ENCODE measurements at places on chromosomes 13 and 19.

- DNase-seq, result no peak
Measured at GRCh38 chr13:22256111-22256639, 585.3 kb downstream of the FGF9 start.

DNA sequence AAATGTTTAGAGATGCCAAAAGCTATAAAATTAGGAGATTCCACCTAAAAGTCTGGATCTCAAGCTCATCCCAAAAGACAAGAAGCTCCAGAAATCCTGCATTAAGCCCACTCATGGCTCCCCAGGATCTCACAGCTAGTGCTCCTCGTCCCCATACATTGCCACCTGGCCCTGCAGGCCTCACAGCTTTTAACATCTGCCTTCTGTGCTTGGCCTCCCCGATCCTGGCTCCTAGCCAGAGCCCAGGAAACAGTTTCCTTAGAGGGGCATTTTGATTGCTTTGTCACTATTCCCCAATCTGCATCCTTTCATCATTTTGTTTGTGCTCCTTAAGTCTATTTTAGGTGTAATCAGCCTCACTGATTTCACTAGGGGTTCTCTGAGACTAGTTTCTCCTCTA is 14.5 kb upstream of the DCT start:
- no peak for DNase-seq

- no peak for DNase-seq
Measured at GRCh38 chr19:51873097-51873496, 14.7 kb downstream of the ZNF577 start.

GRCh38 chr13:103195762-103196161 is 129.5 kb upstream of the SLC10A2 start:
- no peak for DNase-seq

- no peak for DNase-seq
Measured at GRCh38 chr19:42512130-42512636, 16.1 kb downstream of the CEACAM1 start.

DNA sequence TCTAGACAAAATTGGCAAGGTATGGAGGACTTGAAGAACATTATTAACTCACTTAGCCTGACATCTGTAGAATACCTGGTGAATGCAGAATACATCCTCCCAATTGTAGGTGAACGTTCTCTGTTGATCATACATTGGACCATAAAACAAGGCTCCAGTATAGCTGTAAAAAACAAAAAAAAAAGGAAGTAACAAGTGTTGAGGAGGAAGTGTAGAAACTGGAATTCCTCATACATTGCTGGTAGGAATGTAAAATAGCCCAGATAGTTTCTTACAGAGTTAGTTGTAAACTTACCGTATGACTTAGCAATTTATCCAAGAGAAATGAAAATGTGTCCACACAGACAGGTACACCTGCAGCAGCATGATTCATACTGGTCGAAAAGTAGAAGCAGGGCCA is 44.8 kb downstream of the TSSK6 start:
- no peak for DNase-seq

DNA sequence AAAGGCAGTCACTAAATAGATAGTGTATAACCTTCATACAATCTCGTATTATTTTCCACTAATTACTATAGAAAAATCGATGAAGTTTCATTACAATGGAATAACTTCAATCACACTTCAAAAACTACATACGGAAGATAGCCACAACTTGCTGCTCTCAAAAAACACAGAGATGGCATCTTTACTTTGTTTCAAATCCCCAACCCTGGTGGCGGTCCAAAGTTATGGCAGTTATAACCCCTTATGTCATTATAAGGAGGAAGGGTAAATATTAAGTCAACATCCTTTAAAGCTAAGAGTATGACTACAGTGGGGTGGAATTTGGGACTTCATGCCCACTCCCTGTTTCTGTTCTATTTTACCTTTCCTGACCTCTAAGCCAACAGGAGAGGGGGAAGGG is 146.5 kb downstream of the LACC1 start:
- no peak for DNase-seq
